ENCODE measurements at places on chromosomes 6 and 20.

DNA sequence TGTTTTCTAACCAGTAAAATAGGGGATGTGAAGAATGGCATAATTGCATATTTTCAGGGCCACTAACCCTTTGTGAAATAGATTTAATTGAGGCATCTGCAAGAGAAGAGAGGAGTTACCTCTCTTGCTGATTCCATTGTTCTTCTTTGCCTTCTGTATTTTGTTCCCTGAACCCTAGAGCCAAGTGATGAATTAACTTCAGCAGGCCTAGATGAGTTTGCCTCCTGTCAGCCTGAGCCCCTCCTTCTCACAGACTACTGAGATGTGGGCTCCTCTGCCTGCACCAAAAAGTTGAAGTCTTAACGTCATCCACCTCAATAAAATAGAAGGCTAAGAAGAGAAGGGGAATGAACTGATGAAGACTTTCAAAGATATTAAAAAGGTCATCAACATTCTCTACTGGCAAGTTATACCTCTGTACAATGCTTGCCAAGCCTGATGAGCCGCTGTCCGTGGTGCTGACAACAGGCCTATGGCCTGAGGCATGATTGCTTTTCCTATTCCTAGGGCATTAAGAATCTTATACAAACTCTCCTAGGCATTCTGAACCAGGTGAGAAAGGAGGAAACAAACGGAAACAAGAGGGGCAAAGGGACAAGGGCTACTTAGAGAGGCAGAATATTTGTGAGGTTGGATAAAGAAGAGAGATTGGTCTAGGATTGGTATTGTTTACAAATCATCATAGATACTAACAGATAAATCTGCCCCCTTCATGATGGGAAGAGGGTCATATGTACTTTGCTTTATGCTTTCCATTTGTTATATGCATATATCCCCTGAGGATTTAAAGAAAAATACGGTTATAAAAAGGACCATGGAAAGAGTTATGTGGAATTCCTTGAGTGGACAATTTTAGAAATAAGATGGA, 46.8 kb downstream of the CD24 start:
- peak; percentile 43 for DNase-seq

- DNase-seq: no peak
Measured at GRCh38 chr6:145138469-145139139, 596.7 kb downstream of the EPM2A start.

DNA sequence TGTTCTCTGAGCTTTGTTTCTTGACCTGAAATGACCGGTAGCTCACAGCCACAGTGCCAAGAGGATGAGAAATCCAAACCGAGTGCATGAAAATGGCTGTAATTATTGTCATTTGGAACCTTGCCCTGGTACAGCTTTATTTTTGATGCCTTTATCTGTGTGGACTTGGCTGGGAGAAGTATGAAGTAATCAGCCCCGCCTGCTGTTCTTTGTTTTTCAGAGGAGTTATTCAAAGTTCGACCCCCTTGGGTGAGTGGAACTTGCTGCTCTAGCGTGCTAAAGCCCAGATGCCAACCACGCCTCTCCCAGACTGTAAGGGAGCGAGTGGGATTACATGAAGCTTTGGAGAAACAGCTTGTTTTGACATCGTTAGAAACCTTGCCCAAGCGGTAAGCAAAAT, 48.3 kb downstream of the ECT2L start:
- DNase-seq: no peak

DNA sequence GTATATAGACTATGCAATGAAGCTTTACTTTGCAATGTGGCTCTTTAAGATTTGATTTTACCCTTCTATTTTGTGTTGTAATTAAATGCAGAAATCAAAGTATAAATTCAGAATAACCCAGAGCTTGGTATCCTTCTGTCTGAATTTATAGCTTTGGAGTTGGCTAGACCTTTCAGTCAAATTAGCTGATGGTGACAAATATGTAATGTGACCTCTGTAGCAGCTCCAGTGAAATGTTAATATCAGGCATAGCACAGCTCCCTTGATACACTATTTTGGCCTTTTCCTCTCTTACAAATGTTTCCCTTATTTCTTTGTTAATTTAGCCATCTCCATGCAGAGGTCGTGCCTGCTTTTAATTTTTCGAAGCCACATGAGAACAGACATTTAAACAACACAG, 11.1 kb downstream of the CBFA2T2 start:
- no peak for DNase-seq

GRCh38 chr6:68677058-68677457, 42.0 kb downstream of the ADGRB3 start:
- DNase-seq: no peak

- DNase-seq: no peak
Measured at GRCh38 chr20:34305333-34306230, 2.4 kb upstream of the AHCY start.

- DNase-seq: no peak
Measured at GRCh38 chr6:112031960-112032359, 21.9 kb upstream of the CCN6 start.

DNA sequence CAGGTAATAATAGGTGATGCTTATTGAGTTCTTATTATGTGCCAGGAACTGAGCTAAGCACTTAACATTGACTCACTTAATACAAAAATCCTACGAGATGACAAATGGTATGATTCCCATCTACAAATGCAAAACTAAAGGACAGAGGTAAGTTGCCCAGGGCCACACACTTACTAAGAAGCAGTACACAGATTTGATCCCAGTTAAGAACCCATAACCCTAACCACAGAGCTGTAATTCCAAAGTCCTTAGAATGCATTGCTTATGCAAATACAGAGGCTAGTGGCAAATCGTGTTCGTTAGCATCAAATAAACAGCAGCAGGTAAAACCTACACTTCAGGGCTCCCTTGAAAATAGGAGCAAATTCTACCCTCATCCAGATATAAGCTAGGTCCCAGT, 104.0 kb downstream of the SASH1 start:
- no peak for DNase-seq

GRCh38 chr6:93418033-93418407, 1.3 kb downstream of the EPHA7 start:
- peak; percentile 1 for DNase-seq

DNA sequence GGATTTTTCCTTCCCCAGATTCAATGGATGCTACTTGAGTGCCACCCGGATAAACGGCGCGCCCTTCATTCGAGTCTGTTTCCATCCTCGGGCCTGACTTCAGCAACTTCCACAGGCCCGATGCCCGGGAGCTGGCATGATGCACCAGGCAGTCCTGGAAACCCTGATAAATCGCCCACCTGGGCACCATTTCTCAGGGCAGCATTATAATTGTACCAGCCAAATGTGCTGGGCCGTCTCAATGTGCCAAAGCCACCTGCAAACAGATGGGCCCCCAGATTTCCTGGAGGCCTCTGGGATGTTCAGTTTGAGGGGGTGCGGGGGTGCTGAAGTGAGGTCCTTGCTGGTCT, 65.8 kb downstream of the NOL4L start:
- DNase-seq: no peak

DNA sequence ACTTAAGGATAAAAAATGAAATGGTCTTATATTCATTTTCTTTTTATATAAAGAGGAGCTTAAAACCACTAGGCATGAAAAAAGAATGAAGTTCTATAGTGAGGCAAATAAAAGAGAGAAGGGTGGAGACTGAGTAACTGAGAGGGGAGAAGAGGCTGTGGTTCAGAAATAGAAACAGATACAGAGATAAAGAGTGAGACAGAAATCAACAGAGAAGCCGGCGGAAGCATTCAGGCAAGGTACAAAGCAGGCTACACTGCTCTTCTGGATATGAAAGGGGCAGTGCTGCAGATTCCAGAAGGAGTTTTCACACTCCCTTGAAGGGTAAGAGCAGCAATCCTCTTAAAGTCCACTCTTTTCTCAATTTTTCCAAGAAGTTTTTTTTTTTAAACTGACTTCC, 29.9 kb downstream of the NFATC2 start:
- no peak for DNase-seq

DNA sequence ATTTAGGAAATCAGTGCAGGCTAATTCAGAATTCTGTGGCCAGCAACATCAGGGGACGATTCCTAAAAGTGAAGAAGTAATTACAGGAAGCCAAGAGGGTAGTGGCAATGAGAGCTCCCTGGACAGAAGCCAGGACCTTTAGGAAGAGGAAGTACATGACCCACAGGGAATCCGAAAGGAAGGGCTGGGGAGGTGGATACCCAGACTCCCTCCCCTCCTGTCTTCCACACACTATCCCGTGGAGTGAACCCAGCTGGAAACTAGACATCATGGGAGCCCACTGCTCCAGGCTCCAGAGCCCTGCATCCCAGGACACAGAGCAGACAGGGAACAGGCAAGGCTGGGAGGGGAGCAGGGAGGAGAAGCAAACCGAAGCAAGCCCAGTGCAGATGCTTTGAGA, 83.0 kb downstream of the SNX5 start:
- DNase-seq: peak; percentile 6

DNA sequence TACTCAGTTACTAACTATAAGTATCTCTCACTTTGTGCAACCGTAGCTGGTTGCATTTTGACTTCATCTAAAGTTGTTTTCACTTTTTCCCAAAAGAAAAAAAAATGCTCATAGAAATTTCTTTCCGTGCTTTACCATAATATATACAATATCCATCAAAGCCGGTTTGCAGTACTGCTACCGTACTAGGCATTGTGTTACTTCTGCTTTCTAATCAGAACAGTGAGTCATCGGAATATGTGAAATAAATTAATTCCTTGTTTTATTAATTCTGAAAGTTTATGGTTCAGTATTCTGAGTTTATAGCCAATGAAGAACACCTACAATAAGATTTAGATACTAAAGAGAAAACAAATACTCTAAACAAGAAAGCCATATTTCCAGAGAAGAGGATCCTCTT, 72.5 kb downstream of the TNFRSF21 start:
- no peak for DNase-seq

DNA sequence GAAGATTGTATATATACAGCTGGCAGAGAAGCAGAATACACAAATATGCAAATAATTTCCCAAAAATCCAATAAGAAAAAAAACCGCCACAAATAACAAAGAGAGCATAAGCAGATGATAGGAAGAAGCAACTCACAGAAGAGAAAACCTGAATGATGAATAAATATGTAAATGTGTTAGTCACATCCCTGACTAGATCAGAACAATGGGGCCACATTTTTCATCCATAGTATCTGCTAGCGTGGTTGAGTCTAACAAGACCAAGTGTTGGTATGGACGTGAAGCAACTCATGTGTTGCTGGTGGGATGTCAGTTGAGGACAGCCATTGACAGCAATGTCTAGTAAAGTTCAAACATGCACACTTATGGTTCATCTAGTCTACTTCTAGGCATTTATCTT, 3.9 kb upstream of the SLC22A3 start:
- no peak for DNase-seq

- DNase-seq: no peak
Measured at GRCh38 chr6:16844183-16844582, 82.9 kb upstream of the ATXN1 start.

DNA sequence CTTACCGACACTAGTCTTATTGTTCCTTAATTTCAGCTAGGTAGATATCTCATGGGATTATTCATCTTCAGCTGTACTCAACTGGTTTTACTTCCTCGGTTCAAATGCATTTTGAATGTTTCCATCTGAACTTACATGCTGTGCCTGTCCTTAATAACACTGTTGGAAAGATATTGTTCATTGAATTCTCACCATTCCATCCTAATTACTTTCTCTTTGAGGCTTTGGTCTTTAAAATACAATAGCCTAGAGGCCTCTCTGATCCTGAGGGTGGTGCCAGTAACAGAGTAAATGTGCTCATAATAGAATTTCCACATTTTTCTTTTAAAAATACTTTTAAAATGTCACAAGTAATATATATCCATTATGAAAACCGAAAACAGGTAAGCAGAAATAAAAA, 54.0 kb downstream of the IL20RA start:
- no peak for DNase-seq
